ENCODE measurements at places on chromosomes 16 and 17.
A peak's percentile ranks its signal among the peaks of the same experiment; 100 is the strongest.

GRCh38 chr17:53571342-53571741 lies 251.4 kb upstream of the KIF2B start:
- peak; percentile 12 for DNase-seq

DNA sequence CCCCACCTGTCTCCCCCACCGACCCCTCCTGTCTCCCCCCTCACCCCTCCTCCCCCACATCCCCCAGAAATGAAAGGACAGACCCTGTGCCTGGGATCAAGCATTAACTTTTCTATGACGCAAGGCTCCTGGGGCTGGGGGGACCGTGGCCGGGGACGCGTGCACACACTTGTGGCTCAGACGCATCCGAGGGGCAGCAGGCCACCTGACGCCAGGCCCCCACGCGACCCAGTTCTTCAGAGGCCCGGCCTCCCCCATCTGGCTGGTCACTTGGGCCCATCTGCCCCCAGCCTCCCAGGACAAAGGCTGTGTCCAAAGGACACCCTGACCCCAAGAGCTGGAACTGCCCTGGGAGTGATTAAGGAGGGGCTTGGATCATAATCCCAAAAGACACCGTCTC lies 14.0 kb upstream of the PVALEF start:
- no peak for DNase-seq

DNA sequence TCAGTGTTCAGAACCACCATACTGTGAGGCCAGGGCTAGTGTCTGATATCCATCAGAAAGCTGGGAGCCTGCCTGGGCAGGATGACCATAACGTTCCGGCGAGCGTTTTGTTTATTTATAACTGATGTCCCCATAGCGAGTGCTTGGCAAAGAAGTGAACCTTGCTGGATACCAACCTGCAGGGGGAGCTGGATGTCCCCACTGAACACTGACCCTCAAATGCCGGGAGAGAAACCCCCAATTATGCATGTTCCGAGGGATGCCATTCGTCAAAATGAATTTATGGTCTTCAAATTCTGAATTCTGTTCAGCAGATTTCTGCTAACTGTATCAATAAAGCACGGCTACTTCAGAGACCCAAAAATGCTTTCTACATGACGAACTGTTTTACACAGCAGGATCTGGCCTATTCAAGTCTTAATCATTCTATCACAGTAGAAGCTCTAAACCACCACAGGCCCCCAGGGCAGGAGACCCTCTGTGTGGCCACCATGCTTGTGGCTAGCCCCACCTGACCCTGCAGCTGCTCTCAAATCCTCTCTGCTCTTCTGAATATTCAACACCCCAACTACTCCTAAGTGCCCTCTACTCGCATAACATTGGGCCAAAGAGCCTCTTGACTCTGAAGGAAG lies 15.2 kb downstream of the MED24 start:
- peak; percentile 82 for DNase-seq

- DNase-seq, result no peak
These were observed 76.2 kb downstream of the RAB11FIP4 start for GRCh38 chr17:31467502-31468256.

GRCh38 chr17:48564188-48565021 lies 13.7 kb downstream of the HOXB4 start:
- DNase-seq, result peak; percentile 57

DNA sequence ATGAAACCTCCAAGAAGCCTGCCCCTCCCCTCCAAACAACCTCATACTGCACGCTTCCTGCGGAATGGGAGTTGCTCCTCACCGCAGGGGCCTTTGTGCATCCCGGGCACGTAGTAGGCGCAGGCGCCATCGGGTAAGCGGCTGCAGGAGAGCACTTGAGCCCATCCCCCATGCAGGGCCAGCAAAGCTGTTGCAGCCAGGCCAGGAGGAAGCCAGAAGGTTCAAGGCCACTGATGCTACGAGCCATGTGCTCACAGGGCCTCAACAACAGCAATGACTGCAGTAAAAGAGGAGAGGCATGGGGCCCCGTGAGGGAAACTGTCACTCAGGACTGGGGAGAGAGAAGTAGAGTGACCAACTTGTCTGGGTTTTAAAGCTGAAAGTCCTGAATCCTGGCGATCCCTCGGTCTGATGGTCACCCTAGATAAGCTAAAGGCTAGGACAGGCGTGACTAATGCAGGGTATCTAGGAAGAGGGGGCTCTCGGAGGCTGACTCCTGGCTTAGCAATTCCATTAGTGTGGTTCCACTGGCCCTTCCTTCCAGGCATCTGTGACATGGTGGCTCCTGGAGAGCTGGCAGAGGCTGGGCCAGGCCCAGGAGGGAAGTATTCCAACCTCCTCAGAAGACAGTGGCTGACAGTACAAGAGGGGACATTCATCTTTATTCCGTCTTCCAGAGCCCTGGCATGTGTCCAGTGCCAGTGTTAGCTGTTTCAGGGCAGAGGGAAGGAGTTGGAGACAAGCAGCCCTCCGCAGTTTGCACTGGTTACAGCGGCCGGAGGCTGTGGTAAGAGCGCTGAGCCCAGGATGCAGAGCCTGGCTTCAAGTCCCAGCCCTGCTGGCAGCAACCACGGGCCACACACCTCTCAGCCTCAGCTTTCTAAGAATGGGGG lies 20.8 kb downstream of the GOSR2 start:
- DNase-seq, result peak; percentile 47

- DNase-seq, result peak; percentile 63
These were observed 1.6 kb downstream of the CHD9 start for GRCh38 chr16:53056392-53056881.

GRCh38 chr16:85211271-85211801 lies 99.1 kb upstream of the CIBAR2 start:
- peak; percentile 58 for DNase-seq

DNA sequence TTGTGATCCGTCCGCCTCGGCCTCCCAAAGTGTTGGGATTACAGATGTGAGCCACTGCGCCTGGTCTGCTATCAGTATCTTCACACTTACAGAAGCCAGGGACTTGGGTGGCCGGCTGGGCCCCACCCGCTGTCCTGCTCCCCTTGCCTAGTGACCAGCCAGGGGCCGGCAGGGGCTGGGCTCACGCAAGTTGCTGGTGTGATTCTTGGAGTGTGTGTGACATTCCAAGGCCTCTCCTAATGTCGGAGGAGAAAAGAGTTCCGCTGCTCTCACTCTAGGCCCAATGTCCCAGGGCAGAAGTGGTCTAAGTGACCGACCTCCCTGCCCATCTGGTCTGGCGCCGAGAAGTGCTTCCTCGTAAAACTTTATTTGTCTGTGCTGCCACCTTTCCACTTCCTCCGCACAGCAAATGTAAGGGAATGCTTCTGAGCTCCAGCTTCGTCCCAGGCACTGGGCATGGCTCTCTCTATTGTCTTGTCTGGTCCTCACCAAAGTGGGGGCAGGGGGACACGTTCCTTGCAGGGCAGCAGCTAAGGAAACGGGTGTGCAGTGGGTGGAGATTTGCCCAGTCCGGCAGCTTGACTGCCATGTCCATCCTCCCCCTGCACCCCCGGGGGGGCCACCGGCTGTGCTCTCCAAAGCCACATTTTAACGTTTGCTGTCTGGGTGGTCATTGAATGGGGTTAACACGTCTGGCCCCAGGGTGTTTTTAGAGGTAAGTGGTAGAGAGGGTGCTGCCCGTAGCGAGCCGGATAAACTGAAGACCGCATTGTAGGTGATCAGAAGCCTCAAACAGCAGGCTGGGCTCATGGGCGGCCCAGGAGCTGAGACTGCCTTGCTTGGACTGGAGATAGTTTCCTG lies 7.8 kb upstream of the GSE1 start:
- DNase-seq, result no peak

DNA sequence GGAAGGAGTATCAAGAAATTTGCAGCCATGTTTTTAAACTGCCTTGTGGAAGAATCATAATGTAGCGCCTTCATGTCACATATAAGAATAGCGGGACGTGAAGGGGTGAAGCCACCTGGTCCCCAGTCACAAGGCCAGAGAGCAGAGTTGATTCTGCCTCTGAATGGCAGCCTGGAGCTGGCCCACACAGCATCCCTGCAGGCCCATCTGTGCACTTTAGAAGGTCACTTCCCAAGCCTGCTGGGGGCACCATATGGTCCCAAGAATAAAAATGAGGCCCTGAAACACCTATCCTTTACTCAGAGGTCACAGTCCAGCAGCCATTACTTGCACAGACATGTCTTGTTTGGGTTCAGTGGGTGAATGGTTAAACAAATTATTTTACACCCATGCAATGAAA lies 15.0 kb downstream of the CD300E start:
- DNase-seq, result no peak

GRCh38 chr16:72139908-72140307 lies 32.0 kb downstream of the PMFBP1 start:
- DNase-seq, result no peak

- no peak for DNase-seq
These were observed 7.6 kb downstream of the LIMD2 start for GRCh38 chr17:63692195-63692816.

- no peak for DNase-seq
These were observed 11.8 kb upstream of the ALDH3A1 start for GRCh38 chr17:19759568-19760549.

- DNase-seq, result peak; percentile 61
These were observed 12.8 kb downstream of the PDK2 start for GRCh38 chr17:50107790-50108414.

DNA sequence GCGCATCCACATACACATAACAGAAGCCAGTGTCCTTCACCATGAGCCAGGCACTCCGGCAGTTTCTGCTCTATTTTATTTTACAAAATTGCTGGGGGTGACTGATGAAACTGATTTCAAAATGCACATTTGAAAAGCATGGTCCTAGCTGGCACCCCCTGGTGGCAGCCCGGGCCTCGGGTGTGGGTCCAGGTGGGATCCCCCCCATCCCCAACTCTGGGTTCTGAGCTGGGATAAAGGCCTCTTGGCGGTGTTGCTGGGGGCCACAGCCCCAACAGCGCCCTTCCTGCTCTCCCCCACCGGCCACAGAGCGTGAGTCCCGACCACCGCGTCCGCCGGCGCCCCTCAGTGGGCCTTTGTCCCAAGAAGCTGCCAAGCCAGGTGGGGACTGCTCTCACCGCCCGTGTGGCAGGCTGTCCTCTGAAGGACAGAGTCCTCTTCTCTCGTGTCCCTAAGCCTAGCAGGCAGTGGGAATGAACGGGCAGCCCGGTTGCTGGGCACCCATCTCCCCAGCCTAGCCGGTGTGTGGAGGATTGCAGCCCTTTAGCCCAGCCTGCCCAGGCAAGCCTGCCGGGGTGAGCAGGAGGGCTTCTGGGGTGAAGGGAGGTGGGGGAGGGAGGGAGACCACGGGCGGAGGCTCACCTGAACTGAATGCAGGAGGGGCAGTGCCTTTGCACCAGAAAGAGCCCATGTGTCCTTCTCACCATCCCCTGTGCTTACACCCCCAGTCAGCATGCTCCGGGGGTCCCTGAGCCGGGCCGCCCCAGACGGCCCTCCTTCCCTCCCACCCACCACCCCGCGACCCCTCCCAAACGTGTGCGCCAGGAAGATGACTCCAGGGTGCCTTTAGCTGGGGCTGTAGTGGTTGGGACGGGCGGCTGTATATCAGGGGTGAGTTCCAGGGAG lies 898 bp downstream of the SNAI3 start:
- peak; percentile 65 for DNase-seq

DNA sequence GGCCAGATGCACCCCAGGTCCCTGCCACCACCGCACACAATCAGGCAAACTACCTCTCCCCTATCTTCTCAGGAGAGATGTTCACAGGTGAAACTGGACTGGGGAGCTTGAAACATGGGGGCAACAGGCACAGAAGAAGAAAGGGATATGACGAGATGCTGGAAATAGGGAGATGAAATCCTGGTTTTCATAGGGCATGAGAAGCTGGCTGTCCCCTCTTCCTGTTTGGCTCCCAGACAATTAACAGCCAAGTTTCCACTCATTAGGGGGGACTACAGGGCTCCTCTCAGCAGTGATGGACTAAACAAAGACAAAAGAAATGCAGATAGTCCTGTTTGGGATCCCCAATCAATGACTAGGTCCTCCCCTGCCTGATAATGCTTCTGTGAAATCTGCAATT lies 266.0 kb downstream of the NTN1 start:
- DNase-seq, result no peak

DNA sequence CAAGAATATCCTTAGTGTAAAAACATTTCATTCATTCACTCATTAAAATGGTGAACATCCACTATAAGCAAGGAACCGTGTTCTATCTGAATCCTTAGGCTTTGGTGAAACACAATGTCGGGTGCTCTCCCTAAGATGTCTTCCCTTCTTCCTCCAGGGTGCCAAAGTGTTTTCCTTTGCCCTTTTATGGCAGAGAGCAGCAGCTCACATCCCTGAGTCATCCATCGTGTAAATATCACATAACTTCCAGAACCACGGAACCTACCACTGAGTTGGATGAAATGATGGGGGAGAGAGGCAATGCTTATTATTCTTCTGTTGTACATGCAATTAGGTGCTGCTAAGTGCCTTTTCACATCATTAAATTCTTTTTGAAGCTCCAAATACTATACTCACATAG lies 50.2 kb downstream of the DNAH3 start:
- peak; percentile 89 for DNase-seq

DNA sequence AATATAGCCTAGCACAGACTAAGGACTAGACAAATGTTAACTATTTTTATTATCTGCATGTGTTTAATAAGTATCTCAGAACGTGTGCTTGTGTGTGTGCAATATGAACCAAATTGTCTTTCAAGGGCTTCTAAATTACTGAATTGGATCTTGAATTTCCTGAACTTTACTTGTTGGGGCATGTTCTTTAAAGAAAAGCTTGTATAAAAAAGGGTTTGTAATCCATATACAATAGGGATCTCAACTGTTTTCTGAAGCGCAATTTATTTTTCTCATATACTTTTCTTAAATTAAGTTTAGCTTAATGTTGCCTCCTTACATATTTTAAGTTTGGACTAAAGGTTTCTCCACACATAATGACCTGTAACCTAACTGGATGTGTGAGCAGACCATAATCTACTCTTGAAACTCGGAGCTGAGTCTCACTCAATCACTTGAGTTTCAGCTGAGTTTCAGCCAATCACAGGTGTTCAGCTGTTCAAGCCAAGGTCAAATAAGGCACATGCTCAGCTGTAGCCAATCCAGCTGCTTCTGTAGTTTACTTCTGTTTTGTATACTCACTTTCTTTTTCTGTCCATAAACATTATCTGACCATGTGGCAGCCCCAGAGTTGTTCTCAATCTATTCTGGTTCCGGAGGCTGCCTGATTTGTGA lies 72.3 kb downstream of the CDK5R1 start:
- DNase-seq, result peak; percentile 14

GRCh38 chr17:75565066-75565465 lies 22.5 kb upstream of the MYO15B start:
- peak; percentile 56 for DNase-seq

DNA sequence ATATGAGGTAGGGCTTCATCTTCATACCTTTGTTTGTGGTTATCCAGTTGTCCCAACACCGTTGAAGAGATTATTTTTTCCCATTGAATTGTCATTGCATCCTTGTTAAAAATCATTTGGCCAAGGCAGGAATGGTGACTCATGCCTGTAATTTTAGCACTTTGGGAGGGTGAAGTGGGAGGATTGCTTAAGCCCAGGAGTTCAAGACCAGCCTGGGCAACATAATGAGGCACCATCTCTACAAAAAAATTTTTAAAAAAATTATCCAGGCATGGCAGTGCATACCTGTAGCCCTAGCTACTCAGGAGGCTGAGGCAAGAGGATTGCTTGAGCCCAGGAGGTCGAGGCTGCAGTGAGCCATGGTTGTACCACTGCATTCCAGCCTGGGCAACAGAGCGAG lies 223.9 kb downstream of the TANC2 start:
- DNase-seq, result peak; percentile 11

GRCh38 chr16:19636436-19637267 lies 81.1 kb downstream of the VPS35L start:
- DNase-seq, result peak; percentile 91

GRCh38 chr16:23290189-23291062 lies 11.7 kb upstream of the SCNN1B start:
- no peak for DNase-seq
